ENCODE measurements at places on chromosomes 6 and 20. TPM values are rescaled to one million over a fixed set of nuclear protein-coding genes. Genes with fewer than 3 reads are reported as not detected.

The BIRC7 gene
- not detected for total RNA-seq

The SF3B5 gene
- total RNA-seq: 127 TPM

The FAM83C gene
- not detected for total RNA-seq

The ULBP3 gene
- total RNA-seq: 1.3 TPM

The CAGE1 gene
- total RNA-seq: 0.57 TPM

The TCF21 gene
- not detected for total RNA-seq

The SCRT2 gene
- not detected for total RNA-seq

The LGSN gene
- total RNA-seq: 0.25 TPM

The FABP7 gene
- total RNA-seq: not detected

The KLC4 gene
- total RNA-seq: 33.5 TPM
